Stimulated activated CD8-positive, alpha-beta memory T cell treated with anti-CD3 and anti-CD28 coated beads, Interleukin-15, amount 100 ng/mL, for 24 hours (primary cell): ENCODE measurements at places on chromosomes 5 and 9.

DNA sequence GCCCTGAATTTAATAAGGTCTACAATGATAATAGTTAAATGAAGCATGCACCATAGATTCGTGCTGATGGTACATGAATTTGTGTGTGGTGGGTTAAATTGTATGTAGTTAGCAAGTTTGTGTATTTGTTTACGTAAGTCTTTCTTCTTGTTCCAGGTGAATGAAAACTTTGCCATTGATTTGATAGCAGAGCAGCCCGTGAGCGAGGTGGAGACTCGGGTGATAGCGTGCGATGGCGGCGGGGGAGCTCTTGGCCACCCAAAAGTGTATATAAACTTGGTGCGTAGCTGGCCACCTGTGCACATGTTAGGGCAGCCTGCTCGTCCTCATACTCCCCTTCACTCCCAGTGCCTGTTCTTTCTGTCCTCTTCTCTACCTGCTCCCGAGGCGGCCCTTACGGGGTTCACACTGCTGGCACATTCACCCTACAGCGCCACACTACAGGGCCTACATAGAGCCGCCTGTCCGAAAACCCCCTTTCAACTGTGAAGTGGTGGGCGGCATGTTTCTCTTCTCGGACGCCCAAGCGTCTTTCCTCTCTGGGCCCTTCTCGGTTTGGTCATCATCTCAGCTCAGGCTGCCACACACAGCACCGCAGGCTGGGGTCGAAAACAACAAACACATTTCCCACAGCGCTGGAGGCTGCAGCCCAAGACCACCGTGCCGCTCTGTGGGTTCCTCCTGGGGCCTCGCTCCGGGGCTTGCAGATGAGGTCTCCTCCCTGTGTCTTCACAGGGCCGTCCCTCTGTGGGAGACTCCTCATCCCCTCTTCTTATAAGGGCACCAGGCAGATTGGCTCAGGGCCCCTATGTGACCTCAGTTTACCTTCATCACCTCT, 13.2 kb downstream of the NDUFS6 start:
- DNase-seq, result no peak

- DNase-seq, result no peak
Measured at GRCh38 chr5:87453801-87454200, 41.1 kb upstream of the CCNH start.

DNA sequence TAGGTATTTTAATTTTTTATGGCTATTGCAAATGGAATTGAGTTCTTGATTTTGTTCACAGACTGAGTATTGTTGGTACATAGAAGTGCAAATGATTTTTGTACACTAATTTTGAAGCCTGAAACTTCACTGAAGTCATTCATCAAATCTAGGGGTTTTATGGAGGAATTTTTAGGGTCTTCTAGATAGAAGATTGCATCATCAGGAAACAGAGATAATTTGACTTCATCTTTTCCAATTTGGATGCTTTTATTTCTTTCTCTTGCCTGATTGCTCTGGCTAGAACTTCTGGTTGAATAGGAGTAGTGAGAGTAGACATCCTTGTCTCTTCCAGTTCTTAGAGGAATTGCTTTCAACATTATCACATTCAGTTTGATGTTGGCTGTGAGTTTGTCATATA, 58.2 kb upstream of the SNCAIP start:
- no peak for DNase-seq

DNA sequence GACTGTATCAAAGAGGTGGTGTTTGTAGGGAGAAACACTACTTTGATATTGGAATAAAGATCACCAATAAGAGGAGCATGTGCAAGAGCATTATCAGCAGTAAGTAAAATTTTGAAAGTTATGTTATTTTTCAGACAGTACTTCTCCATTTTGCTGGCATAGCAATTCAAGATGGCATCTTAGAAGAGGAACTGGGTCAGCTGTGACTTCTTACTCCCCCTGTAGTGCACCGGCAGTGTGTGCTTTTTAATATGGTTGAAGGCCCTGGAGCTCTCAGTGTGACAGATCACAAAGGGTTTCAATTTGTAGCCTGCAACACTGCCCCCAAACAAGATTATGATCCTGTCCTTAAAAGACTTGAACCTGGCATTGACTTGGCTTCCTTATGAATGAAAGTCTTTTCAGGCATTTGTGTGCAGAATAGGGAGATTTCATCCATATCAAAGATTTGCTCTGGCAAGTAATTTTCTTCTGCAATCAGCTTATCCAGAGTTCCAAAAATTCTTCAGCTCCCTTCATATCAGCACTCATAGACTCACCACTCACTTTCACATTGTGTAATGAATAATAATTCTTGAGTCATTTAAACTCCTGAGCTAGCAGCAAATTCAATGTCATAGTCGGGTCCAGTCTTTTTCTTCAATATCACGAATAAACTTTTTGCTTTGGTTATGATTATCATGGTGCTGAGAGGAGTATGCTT, 105.7 kb upstream of the MAMDC2 start:
- DNase-seq, result no peak

DNA sequence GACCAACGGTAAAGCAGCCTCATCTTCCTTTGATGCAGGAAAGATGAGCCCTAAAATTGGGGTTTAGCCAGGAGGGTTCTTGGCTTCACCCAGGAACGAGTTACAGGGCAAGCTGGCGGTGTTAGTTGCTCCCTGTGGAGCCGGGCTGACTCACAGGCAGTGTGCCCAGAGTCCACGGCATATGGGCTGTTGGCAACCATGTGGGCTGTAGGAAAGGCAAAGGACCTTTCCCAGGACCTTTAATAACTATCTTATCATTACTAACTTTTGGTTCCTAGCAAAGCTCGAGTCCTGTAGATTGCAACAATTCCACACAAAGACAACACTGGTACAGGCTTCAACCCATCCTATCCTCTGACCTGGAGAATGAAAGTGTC, 29.8 kb upstream of the CLPTM1L start:
- DNase-seq, result no peak

DNA sequence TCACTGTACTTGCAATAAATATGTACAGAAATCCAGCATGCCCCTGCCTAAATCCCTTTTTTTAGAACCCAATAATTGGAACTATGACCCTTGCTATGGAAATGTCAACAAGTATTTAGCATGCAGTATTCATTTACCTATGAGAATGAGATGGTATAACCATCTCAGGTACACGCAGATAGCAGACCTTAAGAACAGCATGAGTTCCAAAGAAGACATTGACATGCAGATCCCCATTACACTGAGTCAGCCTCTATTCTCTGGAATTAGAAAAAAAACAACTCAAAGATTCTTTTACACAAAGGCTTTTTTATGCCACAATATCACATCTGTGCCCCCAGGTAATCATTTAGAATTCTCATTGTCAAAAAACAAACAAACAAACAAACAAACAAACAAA, 325.6 kb upstream of the TLE4 start:
- DNase-seq, result no peak

DNA sequence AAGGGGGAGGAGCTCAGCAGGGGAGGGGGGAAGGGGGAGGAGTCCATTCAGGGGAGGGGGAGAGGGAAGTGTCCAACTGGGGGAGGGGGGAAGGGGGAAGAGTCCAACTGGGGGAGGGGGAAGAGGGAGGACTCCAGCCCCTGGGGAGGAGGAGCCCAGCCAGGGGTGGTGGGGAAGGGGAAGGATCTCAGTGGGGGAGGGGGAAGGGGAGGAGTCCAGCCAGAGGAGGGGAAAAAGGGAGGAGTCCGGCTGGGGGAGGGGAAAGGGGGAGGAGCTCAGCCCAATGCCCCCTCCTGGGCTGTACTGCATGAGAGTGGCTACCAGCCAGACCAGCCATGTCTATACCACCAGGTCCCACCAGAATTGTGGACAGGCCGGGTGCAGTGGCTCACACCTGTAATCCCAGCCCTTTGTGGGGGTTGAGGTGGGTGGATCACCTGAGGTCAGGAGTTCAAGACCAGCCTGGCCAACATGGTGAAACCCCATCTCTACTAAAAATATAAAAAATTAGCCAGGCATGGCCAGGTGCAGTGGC, 30.6 kb upstream of the ADAMTS2 start:
- DNase-seq, result no peak

GRCh38 chr5:138849439-138849838, 25.7 kb downstream of the LRRTM2 start:
- DNase-seq, result no peak

DNA sequence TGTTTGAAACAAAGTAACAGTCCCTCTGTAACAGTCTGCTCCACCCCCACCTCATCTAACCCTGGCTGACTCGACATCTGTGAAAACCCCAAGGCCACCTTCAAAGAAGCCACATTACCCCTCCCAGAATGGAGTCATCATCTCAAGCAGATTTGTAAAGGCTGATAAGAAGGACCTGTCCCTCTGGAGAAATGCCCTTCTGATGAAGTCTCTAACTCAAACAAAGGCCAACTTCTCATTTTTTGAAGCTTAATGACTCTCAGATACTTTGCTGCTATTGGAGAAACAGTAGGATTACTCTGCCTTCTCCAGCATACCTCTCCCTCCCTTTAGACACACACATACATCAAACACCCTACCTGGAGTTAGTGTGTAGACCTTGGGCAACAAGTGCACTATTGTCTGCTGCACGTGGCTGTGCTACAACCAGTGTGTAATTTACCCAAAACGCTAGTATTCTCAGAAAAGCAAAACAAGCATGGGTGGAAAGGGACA, 5.3 kb upstream of the SUSD1 start:
- DNase-seq, result no peak

DNA sequence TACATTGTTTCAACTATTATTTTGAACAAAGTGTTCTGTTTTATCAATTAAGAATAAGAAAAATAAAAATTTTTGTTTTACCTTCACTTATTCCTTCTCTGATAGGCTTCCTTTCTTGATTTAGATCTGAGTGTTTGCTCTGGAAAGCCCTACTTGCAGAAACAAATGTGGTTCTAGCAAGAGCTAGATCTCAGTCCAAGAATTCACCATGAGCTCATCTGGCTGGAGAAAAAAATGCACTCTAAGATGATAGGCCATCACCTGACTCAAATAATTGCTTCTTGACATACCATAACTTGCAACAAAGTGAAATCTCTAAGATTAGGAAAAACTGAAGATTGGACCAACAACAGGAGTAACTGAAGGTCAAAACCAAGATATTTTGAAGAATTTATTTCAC, 6.3 kb upstream of the RLN2 start:
- DNase-seq, result no peak

DNA sequence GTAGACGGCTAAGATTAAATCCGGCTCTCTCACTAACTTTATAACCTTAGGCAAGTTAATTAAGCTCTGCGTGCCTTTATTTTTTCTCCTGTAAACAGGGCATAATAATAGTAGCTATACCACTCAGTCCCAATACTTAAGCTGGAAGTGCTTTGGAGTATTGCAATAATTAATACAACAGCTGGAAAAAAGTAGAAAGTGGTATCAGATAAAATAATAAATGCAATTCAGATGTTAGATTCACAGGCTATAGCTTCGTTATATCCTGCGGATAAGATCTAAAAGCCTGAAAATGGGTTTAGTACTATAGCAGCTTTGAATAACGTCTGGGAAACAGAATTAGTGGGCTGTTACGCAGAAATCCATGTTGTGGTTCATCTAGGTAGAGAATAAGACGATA, 51.8 kb downstream of the MEGF9 start:
- DNase-seq, result no peak

DNA sequence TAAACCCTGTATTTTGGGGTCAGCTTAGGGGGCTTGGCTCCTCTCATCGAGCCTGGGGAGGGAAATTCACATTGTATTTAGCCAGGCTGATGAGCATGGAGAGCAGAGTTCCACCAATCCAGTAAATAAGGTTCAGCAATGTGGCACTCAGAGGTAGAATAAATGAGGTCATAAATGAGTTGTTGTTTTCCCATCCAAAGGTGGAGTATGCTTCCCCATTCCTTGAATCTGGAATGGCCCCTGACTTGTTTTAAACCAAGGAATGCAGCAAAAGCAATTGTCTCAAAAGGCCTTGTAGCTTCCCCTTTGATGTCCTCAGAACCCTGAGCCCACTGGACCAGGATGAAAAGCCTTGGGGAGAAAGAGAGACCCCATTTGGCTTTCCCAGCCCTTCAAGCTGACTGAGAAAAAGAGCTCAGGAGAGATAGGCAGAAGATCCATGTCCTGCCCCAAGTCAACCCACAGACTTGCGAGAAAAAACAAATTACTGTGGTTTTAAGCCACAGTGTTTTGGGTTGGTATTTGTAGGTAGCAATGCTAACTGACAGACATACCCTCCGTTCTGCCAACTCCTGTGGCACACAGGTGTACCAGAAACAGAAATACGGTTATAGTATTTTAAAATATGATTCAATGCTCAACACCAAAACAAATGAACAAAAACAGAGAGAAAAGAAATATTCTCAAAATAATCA, 566.0 kb upstream of the DMAC1 start:
- no peak for DNase-seq

DNA sequence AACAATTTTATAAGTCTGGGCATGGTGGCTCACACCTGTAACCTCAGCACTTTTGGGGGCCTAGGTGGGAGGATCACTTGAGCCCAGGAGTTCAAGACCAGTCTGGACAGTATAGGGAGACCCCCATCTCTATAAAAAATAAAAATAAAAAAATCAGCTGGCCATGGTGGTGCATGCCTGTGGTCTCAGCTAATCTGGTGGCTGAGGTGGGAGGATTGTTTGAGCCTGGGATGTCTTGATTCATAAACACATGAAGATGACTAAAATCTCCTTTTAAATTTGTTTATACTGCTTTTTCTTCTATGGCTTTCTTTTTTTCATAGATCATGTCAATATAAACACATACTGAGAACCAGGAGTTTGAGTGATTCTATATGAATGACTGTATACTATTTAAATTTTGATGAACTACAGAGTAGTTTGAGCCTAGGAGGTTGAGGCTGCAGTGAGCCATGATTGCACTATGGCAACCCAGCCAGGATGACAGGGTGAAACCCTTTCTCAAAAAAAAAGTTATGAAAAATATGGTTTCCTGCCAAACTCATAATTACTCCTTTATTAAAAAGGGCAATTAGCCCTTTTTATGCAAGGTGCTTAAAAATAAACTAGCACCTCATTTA, 14.2 kb downstream of the RIC1 start:
- no peak for DNase-seq

- no peak for DNase-seq
Measured at GRCh38 chr5:121273833-121274433, 577.7 kb upstream of the FTMT start.

DNA sequence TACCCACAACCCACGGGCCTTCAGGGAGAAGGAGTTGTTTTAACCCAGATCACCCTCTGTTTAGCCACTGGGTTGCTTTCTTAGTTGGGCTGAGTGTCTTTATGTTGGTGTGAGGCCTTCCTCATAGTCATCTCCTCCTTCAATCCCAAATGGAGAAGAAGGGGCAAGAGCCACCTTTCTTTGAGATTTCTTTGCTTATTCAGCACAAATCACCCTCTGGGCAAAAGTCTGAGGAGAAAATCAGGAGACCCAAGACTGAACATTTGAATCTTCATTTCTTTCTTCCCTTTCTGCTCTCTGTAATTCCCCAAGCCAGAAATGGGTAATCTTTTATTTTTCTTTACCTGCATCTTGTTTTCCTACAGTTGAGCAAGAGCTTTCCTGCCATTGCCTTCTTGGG, 329.0 kb downstream of the TLE4 start:
- DNase-seq, result no peak
